ENCODE measurements at places on chromosomes 5 and 9.

DNA sequence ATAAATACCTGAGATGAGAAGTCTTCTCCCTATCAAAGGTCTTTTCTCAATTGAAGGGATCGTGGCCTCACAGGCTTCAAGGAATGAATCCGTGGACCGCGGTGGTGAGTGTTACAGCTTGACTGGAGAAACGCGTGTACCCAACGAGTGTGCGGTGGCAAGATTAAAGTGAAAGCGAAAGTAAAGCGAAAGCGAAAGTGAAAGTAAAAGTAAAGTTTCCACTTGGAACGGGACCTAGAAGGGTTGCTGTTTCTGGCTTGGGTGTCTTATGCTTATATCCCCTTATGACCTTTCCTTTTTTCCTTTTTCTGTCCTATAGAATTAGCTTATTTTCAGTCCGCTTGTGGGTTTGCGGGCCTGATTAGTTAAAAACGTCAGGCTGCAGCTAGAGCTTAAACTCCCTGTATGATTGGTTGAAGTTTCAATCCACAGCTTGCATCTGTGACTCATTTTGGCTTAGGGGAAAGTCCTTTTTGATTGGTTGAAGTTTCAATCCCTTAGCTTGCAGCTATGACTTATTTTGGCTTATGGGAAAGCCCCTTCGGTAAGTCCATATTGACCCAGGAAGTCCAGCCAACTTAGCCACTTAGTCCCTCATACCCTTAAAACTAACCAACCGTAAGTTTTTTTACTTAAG, 924.3 kb upstream of the CDH10 start:
- DNase-seq: no peak

GRCh38 chr5:72860499-72860898, 44.0 kb downstream of the TNPO1 start:
- DNase-seq: peak; percentile 67

- DNase-seq: no peak
These were observed 38.8 kb upstream of the BOD1 start for GRCh38 chr5:173655196-173655797.

GRCh38 chr9:123941524-123942070, 11.7 kb upstream of the DENND1A start:
- no peak for DNase-seq

DNA sequence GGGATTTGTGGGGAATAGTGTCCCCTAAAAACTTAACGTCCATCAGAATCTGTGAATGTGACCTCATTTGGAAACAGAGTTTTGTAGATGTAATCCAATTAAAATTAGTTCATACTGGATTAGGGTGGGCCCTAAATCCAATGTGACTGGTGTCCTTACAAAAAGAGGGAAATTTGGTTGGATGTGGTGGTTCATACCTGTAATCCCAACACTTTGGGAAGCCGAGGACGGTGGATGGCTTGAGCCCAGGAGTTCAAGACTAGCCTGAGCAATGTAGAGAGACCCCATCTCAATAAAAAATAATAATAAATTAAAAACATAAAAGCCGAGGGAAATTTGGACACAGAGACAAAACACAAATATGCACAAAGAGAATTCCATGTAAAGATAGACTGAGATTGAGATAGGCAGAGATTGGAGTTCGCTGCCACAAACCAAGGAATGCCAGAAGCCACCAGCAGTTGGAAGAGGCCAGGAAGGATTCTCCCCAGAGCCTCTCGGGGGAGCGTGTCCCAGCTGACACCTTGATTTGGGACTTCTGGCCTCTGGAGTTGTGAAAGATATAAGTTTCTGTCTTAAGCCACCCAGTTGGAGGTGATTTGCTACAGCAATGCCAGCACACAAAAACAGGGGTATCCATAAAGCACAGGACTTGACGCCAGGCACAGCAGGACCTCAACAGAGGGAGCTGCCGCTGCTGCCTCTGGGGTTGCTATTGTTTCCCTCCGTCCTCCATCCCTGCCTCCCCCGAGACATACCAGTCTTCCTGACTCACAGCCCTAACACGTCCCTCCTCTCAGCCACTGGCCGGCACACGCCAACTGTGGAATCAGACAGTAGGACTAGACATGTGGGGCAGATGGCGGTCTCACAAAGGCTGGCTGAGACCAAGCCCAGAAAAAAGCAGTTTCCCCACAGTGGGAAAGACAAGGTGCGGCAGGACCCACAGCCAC, 73.8 kb upstream of the IL17B start:
- peak; percentile 98 for DNase-seq

DNA sequence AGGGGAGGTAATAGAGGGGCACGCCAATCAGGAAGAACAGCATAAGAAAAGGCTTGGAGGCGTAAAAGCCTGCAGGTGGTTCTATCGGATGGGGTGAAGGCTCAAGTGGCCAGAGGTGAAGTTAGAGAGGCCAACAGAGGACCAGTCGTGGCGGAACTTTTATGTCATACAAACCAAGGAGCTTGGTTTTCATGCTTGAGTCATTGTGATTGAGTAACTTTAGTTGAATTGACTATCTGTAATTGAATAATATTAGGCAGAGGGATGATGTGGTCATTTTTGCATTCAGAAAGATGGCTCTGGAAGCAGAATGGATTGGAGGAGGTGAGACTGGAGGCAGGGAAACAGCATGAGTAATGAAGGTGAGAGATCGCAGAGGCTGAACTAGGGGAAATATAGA, 7.2 kb upstream of the SPINK4 start:
- no peak for DNase-seq

GRCh38 chr9:100498592-100498991, 25.6 kb downstream of the TMEFF1 start:
- peak; percentile 40 for DNase-seq

- no peak for DNase-seq
These were observed 575.3 kb upstream of the MEF2C start for GRCh38 chr5:89458332-89458656.

DNA sequence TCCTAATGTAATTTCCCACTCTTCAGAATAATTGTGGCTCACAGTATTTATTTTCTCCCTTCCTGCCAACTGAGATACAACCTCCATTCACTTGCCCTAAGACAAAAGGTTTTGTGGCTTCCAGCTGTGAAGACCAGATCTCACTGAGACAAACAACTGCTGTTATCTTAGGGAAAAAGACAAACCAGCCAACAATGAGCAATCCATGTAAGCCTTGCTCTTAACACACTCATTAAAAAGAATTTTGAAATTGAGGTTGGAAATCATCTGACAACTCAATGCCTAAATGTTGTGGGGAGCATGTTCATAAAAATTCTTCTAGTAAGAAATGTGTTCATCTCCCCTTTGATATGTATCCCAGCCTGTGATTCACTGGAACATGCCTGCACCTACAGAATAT, 132.9 kb downstream of the ADAMTSL1 start:
- DNase-seq: peak; percentile 32

GRCh38 chr9:82810915-82811314, 252.0 kb downstream of the RASEF start:
- DNase-seq: peak; percentile 51

- DNase-seq: no peak
These were observed 3.8 kb downstream of the RHOBTB3 start for GRCh38 chr5:95734906-95735305.

- no peak for DNase-seq
These were observed 9.2 kb upstream of the ISL1 start for GRCh38 chr5:51373880-51374523.

DNA sequence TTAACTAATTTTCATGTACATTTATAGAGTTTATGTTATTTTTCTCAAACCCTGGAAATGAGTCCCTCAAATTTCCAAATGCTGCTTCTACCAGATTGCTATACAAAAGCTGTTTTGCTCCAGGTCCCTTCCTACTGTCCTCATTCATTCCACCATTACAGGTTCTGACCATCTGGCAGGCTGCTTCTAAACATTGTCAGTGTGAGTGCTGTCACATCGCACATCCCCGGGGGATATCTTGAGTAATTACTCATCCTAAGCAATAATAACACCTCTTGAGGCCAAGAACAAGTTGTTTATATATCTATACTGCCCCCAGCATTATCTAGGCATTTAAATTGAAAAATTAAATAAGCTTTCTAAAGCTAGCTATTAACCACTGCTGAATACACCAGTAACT, 1675.3 kb upstream of the CDH6 start:
- no peak for DNase-seq

GRCh38 chr5:170532935-170533334, 29.1 kb downstream of the KCNIP1 start:
- DNase-seq: no peak

DNA sequence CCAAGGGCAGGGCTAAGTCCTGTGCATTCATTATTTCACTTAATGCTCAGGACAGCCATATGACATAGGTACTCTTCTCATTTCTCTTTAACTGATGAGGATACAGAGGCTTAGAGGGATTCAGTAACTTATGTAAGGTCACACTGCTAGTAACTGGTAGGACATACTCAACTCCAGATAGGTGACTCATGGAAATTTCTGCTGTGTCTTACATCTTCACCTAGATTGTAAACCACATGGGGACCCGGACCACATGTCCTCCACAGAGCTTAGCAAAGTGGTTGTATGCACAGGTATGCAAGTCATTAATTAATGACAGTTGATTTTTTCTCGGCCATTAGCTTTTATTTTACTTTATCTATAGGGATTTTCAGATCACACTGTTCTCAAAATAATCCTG, 29.3 kb downstream of the SLC1A1 start:
- DNase-seq: no peak

DNA sequence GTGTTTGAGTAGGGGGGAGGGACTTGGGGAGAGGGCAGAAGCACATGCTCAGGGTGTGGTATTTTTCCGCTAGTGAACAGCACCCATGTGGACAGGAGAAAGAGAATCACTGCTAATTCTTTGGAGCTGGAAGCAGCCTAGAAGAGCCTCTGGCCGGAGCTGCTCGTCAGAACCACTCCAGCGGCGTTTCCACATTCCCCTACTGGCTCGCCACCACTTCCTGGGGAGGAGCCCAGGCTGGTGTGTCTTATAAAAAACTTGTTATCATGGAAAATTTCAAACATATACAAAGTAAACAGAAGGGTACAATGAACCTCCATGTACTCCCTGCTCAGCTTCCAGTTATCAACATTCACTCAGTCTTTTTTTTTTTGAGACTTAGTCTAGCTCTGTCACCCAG, 26.7 kb downstream of the LHX2 start:
- no peak for DNase-seq

GRCh38 chr9:125635888-125636287, 71.1 kb downstream of the MAPKAP1 start:
- no peak for DNase-seq

GRCh38 chr5:132459031-132459982, 31.3 kb downstream of the IRF1 start:
- DNase-seq: peak; percentile 97

GRCh38 chr5:149932445-149933350, 11.9 kb downstream of the PDE6A start:
- DNase-seq: no peak

- DNase-seq: no peak
These were observed 144.5 kb upstream of the SEMA6A start for GRCh38 chr5:116719106-116719505.

GRCh38 chr9:96782235-96782634, 4.3 kb upstream of the ZNF510 start:
- no peak for DNase-seq

- peak; percentile 70 for DNase-seq
These were observed 41.8 kb downstream of the APC start for GRCh38 chr5:112779531-112779930.

DNA sequence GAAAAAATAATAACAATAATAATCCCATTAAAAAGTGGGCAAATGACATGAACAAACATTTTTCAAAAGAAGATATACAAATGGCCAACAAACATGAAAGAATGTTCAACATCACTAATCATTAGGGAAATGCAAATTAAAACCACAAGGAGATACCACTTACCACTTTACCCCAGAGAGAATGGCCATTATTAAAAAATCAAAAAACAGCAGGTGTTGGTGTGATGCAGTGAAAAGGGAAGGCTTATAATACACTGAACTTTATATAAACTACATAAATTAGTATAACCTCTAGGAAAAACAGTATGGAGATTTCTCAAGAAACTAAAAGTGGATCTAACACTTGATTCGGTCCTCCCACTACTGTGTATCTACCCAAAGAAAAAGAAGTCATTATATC, 81.9 kb downstream of the DROSHA start:
- no peak for DNase-seq

DNA sequence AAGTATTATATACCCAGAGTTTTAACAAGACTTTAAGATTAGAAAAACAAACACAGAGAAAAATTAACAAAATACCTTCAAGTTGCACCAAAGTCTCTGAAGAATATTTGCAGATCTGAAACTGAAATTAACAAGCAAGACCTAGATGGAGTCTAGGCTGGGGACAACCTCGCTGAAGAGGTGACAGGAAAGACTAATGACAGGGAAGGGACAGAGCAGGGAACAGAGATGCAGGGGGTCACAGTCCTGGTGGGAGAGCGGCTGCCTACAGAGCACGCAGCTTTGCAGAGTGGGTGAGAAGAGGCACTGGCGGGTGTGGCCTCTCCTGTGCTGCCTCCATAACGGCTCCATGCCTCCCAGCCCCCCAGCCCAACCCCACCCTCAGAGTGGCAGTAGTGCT, 13.5 kb downstream of the RETREG1 start:
- no peak for DNase-seq

- DNase-seq: peak; percentile 81
These were observed 213.1 kb downstream of the RFK start for GRCh38 chr9:76181020-76181641.

DNA sequence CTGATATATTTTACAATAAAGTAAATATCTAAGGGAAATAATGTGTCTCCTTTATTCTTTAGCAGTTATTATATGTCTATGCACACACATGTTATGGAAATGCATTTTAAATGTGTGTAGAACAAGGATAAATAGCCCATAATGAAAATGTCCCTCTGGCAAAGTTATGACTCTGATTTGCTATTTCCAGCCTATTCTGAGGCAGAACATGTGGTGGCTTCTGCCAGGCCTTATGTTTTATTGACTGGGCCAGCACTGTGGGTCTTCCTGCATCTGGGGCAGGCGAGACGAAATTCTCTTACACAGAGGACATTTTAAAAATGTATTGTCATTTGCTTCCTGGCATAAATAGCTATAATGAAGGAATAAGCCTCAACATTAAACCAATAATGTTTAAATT, 52.8 kb downstream of the S1PR3 start:
- DNase-seq: no peak

DNA sequence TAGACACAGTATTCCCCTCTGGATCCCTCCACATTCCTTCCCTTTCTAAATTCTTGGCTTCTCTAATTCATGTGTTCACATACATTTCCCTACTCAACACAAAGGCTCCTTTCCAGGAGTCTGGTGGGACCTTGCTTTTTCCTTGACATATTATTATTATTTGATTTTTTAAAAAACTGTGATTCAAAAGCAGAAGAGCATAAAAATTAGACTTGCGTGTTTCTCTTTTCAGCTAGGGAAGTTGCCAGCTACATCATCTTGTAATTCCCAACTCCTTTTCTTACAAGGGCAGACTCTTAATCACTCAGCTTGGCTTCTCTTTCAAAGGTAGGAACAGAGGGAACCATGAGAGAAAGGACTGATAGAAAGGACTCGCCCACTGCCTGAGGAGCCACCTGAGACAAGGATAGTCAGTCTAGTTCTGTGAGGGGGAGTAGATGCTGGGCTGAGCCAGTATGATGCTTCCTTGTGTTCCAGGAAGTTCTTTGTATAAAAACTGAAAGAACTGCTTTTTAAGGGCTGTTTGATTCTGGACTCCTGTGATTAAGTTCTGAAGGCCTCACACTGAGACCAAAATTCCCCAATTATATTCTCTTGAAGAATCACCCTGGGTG, 51.0 kb upstream of the DPYSL3 start:
- DNase-seq: no peak
